ENCODE measurements at places on chromosomes 4 and X. TPM values are rescaled to one million over a fixed set of nuclear protein-coding genes. Genes with fewer than 3 reads are reported as not detected.

The ITGB1BP2 gene
- total RNA-seq, result 6.6 TPM

The CLCN5 gene
- 3.4 TPM for total RNA-seq

The RNF150 gene
- 53.2 TPM for total RNA-seq

The CD38 gene
- total RNA-seq, result 9.1 TPM
